ENCODE measurements at places on chromosomes 6 and 20.

GRCh38 chr6:142878407-142878806, 66.6 kb downstream of the HIVEP2 start:
- no peak for DNase-seq

DNA sequence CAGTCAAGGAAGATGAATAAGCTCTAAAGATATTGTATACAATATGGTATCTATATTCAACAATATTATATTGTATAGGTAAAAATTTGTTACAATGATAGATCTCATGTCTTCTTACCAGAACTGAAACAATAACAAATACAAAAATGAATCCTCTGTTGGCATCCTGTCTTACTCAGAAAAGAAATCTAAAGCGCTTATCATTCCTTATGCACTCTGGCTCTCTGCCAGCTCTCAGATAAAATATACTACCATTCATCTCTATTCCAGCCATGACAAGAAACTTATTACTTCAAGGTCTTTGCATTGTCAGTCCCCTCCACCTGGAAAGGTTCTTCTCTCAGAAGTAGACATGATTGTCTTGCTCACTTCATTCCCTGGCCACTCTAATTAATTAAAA, 138.6 kb downstream of the THEMIS start:
- DNase-seq, result no peak

DNA sequence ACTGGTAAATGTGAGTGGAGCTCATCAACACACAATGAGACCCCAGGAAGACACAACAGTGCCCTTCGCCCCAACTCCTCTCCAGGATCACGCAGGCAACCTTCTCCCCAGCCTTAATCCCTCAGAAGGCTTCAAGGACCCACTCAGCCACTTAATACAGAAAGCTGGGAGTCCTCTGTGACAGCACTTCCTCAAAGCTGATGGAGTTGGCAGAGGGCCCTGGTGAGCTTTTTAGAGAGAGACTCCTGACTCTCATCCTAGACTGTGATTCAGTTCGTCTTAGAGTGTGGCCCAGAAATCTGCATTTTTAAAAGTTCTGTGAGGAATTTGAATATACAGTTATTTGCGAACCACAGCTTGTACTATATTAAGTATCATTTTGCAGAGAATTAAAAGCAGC, 187.7 kb downstream of the UST start:
- no peak for DNase-seq

DNA sequence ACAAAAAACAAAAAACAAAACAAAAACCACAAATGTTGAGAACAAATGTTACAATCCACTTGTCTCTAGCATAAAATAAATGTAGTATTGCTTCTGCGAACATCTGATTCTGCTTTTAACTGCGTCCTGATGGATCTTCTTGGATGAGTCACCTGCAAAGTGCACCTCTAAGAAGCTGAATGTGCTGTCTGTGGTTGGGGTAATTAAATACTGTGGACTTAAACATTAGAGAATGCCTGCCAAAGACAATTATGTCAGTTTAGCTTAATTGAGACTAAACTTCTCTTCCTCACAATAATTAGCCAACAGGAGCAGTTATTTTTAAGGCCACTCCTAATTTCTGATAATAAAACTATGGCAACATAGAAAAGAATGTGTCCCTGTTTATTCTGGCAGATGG, 253.4 kb downstream of the PHACTR1 start:
- DNase-seq, result no peak

DNA sequence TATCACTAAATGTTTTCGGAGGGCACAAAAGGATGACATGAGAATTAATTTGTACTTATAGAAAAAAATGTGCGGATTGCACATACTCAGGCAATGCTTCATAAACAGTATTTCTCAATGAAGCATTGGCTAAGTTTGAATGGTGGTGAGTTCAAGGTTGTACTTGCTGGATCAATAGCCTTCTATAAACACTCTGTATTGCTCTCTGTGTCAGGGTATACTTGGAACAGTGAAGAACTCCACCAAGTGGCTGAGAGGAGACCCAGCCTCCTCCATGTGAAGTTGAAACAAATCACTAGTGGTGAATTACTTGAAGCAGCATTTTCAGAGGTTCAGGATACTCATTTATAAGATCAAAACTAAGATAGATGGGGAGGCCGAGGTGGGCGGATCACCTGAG, 360.6 kb downstream of the RIMS1 start:
- DNase-seq, result no peak

DNA sequence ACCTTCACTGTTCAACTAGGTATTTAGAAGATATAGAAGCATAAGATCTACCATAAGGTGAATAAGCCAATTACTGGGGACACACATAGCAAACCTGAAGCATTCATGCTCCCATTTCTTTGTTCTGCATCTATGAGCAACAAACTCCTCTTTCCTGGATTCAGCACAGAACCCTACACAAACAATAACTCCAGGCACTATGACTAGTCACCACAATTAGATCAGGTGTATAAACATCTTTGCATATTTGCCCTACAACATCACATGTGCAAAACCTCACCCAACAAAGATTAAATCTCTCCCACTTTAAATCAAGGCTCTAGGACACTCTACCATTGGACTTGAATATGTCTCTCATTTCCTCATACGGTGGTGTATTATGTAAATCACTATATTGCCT, 652.3 kb downstream of the EPHA7 start:
- DNase-seq, result no peak

- no peak for DNase-seq
These were observed 76.6 kb upstream of the HSF2 start for GRCh38 chr6:122322824-122323223.

DNA sequence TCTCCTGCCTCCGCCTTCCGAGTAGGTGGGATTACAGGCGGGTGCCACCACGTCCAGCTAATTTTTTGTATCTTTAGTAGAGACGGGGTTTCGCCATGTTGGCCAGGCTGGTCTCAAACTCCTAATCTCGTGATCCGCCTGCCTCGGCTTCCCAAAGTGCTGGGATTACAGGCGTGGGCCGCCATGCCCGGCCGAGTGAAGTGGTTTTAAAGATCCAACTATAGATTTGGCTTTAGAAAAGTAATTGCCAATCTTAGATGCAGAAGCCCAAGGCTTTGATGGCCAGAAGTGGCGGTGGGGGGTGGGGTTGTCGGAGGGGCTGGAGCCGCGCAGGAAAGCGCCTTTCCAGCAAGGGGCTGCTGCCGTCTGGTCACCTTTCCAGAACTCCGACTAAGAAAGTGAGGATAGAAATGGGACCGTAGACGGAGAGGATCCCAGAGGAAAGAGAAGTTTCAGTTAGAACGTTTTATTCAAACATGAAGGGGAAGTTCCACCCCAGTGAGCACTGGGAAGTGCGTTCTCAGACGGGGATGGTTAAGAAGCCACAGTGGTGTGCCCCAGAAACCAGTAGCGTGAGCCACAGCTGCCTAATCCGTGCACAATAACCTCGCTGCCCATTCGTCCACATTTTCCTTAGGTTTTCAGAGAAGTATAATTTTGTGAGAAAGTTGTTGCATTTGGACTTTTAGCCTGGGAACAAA, 69.7 kb downstream of the DLL1 start:
- no peak for DNase-seq

- DNase-seq, result no peak
These were observed 36.5 kb upstream of the RFPL4B start for GRCh38 chr6:112310439-112311125.

All from effector memory CD4-positive, alpha-beta T cell (primary cell).